Pons (tissue), 1 donor: ENCODE measurements at places on chromosomes 7 and 10.
A peak's percentile ranks its signal among the peaks of the same experiment; 100 is the strongest.

DNA sequence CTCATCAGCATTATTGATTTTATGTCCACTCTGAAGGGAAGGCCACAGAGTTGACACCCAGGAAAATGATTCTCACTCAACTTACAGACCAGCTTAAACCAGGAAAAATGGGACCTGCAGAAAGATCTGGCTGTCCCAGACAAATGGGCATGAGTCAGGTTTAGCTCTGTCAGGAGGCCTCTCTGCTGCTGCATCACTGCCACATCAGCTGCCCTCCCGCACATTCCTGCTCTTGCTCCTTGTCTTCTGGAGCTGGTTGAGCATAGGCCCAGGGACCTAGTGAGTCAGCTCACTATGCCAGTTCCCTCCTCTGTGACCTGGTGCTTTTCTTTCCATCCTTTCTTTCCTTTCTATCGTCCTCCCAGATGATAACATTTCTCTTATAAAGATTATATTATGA, 18.8 kb upstream of the SMNDC1 start:
- DNase-seq, result no peak

DNA sequence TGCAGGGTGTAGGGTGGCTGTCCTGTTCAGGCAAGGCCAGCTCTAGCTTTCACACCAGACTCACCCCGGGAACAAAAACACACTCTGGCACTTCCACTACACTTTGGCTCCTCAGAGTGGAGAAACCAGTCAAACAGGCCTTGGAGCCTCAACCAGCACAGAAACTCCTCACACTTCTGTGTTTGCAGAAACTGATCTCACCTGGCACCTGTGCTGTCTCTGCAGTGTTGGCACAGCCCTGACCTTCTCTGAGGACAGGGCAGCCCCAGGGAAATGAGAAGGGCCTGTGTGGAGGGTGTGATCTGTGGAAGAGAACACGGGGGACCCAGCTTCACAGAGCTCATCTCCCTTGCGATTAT, 4.1 kb upstream of the CALML5 start:
- DNase-seq, result no peak

- DNase-seq, result peak; percentile 84
Observed at GRCh38 chr7:14504134-14504533, 398.4 kb downstream of the DGKB start.

DNA sequence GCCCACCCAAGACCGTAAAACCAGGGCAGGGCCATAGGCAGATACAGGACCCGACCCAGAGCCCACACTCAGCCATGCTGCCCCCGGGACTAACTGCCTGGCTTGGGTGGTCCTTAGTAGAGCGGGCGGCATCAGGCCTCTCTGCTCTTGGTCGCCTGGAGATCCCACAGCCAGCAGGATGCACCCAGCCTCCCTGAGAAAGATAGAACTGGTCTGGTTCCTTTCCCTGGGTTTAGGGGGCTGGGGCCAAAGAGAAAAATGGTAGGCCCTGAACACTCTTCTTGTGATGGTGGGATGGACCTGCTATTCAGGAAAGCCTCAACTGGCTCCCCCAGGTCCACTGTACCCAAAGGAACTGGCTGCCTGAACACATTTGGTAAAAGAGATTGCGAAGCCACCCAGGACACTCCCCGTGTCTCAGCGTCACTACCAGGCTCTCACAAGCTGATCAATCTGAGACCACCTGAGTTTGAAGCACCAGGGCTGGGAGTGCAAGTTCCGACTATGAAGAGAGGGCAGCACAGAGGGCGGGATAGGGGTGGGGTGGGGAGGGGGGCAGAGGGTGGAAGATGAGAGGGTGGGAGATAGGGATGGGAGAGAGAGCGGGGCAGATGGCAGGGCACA, 591.5 kb downstream of the DNAJB6 start:
- no peak for DNase-seq

DNA sequence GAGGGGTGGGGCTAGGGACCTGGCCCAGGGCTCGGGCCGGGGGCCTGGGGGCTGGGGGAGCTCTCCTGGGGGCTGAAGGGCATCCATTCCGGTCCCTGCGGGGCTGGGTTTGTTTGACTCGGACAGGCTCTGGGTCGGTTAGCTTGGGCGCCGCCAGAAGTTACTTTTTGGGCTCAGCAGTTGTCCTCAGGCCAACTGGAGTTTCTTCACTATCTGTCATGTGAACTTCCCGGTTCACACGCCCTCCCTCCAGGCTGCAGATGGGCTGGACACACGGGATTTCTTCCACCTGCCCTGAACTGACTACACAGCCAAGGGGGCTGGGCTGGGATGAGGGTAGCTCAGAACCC, 3.8 kb downstream of the SLC4A2 start:
- DNase-seq, result no peak

DNA sequence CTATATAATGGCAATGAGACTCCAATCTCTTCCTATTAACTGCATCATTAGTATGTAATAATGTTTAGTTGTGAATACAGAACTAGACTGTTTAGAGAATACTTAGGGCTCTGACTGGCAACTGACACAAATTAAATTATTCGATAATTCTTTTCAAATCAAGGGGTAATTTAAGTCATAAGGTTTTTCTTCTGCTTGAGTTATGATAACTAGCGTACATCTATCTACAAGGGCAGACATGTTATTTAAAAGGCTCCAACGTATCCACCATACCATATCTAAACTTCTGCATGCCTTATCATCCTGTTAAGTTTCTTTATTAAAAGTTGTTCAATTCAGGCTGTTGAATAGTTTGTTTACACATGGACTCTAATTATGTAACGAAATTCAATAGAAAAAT, 11.2 kb downstream of the SEMA3C start:
- DNase-seq, result peak; percentile 40

DNA sequence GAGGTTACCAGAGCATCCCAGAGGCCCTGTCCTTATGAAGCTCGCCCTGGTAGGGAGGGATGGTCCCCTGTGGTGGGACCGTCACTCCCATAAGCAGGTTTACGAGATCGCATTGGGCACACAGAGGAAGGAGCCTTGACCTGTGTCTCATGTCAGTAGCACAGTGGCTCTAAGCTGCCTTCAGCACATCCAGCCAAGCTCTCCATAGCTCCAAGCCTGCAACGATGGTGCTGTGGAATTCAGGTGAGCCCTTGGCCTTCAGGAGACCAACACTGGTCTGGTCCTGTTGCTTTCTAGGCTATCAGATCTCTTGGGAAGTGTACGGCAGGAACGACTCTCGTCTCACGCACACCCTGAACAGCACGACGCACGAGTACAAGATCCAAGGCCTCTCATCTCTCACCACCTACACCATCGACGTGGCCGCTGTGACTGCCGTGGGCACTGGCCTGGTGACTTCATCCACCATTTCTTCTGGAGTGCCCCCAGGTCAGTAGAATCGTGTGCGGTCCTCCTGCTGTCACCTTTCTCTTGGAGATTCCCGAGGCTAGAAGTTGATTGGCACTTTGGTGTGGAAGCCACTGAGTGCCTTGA, 605.3 kb upstream of the FOXK1 start:
- no peak for DNase-seq

DNA sequence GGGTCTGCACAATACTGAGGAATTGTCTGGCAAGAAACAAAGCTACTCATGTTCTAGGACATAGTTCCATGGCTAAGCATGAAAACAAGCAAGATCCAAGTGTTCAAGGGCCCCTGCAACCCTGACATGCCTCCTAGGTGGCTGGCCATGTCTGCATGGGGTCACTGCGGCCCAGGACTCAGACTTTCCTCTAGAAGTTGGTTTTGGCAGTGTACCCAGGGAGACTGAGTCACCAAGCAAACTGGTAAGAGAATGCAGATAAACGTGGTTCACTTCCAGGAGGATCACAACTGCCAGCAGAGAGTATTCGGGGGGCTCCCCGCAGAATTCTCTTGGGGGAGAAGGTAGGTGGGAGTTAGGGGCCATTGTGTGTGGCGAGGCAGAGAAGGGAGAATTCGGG, 7.4 kb upstream of the PFKFB3 start:
- no peak for DNase-seq

- no peak for DNase-seq
Observed at GRCh38 chr10:43939939-43940820, 291.5 kb upstream of the ZNF32 start.

DNA sequence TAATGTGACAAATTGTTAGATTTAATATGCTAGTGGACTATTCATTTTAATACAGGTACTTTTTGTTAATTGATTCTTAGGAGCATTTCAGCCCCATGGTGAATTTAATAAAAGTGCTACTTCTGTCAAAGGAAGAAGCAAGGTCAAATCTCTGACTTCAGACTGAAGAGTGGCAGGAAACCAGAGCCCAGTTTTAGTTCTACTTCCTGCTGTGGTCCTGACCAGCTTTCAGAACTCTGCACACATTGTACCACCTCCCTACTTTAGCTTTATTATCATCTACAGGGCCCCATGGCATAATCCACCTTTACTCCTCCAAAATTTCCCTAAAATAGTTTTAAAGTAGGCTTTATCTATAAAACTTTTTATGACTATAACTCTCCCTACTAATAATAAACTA, 33.7 kb downstream of the CTTNBP2 start:
- no peak for DNase-seq

DNA sequence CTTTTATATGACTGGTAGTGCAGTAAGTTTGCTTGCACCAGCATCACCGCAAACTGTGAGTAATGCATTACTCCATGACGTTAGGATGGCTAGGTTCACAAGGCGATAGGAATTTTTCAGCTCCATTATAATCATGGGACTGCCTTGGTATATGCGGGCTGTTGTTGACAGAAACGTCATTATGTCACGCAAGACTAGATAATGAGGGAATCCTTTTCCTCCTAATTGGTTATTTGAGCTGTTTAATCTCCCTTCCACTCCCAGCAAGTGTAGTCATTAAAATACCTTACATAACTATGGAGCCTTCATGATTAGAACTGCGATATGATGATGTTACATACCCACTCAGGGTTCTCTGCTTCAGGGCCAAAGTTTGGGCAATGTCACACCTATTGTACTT, 17.3 kb downstream of the KLLN start:
- no peak for DNase-seq

GRCh38 chr10:79299397-79300241, 47.6 kb upstream of the PPIF start:
- no peak for DNase-seq

- DNase-seq, result no peak
Observed at GRCh38 chr10:5628451-5629302, 37.7 kb downstream of the ASB13 start.

DNA sequence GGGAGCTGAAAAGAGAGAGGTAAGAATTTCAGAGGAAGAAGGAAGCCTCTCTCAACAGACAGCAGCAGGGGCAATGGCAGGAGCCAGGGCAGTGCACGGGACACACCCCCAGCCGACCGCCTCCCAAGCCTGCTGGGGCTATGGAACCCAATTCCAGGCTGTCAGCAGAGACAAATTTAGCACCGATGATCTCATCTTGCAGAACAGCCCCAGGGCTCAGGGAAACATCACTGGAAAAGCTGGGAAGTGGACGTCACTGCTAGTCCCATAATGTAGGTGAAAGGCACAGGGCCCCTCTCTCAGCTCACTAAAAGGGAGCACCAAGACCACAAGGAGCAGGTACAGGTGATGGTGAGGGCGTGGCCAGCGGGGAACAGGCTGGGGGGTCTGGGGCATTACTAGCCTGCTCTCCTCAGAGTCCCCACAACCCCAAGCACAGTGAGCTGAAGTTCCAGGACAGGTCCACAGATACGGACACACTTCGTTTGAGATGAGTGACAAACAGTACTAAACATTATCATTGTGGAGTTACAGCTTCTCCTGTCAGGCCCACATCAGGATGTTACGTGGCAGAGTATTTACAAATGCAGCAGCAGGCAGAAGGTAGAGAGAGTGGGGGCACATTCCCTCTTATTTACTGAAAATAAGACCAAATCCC, 103.7 kb downstream of the PLXNA4 start:
- DNase-seq, result no peak

- DNase-seq, result no peak
Observed at GRCh38 chr10:3652886-3653285, 132.1 kb downstream of the KLF6 start.

GRCh38 chr7:155590215-155591018, 44.1 kb upstream of the CNPY1 start:
- DNase-seq, result no peak

GRCh38 chr7:38316733-38317360, 43.4 kb upstream of the TARP start:
- no peak for DNase-seq

GRCh38 chr10:48335788-48336187, 29.3 kb downstream of the MAPK8 start:
- DNase-seq, result no peak

- DNase-seq, result no peak
Observed at GRCh38 chr10:1274111-1274661, 218.0 kb downstream of the WDR37 start.

DNA sequence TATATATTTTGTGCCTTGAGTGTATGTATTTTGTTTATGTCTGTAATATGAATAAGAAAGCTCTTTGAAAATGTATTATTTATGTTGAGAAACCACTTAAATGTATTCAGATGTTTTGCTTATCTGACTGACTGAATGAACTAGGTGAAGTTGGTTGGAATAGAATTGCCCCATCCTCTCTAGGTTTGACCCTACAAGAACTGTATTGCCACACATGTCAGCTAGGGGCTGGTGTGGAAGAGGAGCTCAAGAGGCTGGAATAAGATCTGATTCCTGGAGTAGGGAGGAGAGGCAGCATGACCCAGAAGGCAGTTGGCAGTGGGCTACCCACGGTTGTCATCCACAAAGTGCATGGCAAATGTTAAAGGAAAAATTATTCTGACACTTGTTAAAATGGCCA, 9.1 kb downstream of the SSMEM1 start:
- no peak for DNase-seq

DNA sequence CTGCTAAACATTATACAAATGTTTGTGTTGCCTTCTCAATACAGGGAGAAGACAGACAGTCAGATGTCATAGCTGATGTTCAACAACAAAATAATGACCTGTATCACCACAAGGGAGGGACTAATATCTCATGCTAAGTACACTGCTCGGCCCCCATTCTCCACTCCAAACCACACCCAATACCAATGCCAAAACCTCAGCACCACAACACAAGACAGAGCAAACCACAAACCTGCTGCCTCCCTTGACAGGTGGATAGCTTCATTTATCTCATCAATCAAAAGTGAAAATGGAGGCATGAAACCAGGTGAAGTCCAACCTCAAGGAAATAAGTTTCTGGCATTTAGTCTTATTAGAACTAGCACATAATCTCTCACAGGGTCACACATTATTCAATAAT, 109.5 kb downstream of the PARD3 start:
- no peak for DNase-seq

DNA sequence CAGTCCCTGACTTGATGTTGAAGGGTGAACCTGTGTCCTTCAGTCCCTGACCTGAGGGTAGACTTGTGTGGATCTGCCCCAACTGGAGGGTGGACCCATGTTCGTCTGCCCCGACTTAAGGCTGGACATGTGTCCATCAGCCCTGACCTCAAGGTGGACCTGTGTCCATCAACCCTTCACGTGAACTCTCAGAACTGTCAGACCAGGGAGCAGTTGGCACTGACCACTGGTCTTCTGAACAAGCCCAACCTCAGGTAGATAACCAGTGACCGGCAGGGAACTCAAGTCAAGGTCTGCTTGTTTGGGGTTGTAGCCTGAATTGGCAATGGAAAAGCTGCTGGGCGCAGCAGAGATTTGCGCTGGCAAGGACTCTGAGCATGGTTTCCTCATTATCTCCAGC, 96.5 kb downstream of the ADCY1 start:
- no peak for DNase-seq
